Esophagus squamous epithelium (tissue), 5 donors: ENCODE measurements at places on chromosomes 11 and 22.

DNA sequence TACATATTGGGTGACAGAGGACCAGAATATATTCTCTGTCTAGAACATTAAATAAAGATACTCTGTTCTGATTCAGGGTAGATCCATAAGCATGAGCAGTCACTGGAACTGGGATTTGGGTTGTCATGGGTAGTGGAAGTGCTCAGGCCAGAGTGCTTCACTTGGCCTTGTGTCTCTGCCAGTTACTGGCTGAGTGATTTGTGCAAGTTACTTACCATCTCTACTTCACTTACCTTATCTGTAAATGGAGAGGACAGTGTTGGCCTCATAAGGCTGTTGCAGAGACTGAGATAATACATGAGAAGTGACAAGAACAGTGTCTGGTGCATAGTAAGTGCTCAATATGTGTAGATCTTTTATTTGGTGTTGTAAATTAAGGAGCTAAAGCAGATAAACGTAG is 17.6 kb downstream of the ATXN10 start:
- DNase-seq: no peak

DNA sequence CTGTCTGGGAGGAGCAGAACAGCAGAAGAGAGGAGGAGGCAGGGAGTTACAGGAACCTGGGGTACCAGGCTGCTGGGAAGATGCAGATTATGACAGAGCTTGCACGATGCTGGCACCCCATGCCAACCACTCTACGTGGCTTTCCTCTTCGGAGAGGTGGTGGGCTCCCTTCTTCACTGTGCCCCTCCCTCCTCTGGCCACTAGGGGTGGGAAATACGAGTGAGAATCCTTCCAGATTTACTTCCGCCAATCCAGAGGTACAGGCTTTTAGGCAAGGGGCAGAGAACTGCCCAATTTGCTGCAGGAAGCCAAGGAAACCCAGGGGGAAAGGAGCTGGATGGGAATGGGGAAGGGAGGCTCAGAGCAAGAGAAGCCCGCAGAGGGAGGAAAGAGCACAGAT is 12.3 kb downstream of the HYOU1 start:
- DNase-seq: no peak

GRCh38 chr22:50641696-50642607 is 14.0 kb upstream of the ARSA start:
- no peak for DNase-seq

DNA sequence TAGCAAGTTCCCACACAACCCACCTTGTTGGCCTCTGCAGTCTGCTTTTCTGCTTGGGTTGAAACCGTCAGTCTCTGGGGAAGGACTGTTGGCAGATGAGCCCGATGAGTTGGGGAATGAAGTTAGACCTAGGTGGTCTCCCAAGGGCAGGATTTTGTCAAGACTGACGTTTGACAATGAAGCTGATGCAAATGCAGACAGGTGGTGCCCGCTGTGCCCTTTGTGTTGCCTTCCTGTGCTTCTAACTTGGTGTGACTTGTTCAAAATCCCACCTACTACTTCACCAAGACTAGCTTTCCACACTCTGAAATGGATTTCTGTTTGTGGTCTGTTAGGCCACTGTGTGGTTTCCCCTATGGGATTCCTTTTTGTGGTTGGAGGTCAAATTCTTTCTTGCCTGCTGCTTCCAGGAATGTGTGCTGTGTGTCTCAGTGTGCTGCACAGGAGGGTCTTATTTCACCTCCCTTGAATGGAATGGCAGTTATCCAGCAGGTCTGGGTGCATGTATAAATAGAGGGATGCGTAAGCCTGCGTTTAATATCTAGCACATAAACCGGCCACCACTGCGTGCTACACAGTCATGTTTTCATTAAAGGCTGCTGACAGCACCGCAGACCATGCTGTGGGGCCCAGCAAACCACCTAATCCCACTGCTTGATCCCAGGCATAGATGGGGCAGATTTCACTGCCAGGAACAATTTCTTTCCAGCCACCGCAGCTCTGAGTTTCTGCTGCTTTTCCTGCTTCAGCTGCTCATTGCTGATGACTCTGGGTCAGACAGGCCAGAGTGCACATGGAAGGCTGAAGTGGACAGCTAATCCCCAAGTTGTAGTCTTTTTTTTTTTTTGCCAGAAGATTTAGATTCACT is 44.8 kb downstream of the ADAMTS8 start:
- no peak for DNase-seq
